Activated CD4-positive, CD25-positive, alpha-beta regulatory T cell (primary cell): ENCODE measurements at places on chromosomes 12 and 14.

DNA sequence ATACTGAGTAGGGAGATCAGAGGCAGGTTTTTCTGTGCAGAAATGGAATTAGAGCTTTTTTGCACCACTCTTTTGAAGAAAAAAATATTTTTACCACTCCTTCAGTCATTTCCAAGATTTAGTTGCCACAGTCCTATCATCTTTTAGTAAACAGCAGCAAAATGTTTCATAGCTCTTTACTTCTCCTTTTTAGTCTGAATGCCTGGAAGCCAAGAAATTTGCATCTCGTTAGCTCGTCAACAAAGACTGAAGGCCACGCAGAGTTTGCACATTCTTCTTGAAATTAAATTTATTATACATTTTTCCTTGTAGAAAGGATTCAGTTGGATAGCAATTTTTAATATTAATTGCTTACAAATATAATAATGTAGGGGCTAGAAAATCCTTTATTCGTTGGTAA, 544.5 kb upstream of the ATP2B1 start:
- DNase-seq = no peak

DNA sequence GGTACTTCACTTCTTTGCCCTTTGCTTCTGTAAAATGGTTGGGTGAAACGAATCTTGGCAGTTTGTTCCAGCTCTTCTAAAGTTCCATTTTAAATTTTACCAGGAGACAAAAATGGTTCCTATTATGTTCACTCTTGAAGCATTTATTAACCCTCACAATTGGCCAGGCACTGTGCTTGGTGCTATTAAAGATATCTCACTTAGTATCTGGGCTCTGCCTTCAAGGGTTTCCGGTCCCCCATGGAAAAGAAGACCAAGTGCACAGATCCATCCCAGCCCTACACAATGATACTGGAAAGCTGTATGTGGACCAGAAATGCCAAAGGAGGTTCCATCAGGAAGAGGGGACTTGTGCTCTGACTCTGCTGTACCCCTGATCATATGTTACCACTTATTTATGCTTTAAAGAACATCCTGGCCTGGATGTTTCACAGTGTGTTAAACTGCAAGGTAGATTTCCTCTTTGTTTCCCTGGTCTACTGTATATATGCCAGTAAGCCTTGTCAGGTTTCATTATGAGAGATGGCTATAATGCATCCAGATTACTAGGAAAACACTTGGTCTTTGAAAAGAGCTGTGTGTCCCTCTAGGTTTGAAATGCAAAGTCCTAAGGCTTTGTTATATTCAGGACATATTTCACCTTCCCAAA, 154.8 kb downstream of the PRKCH start:
- DNase-seq = no peak

- no peak for DNase-seq
Measured at GRCh38 chr14:21136024-21136423, 19.8 kb downstream of the OR5AU1 start.

DNA sequence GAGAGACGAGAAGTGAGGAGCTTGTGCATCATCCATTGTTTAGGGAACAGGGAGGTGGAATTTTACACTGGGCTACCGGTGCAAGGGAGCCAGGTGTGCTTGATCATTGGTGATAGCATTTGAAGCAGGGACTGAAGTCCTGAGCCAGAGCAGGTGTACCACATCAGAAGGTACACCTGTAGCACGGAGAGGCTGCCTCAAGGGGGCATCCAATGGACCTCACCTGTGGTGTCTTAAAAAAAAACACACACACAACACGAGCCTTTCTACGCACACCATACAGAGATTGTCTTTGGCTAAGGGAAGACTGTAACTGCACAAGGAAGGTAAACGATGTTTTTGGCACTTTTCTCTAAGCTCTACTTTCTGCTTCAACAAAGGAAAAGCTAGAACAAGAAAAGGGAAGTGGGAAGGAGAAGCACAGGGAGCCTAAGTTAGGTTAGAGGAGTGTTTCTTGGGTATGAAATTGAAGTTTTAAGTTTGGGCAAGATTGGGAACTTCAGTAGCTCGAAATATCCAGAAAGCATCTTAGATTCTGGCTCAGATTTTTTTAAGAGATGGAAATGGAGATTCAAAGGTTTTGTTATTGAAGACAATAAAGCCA, 334.3 kb upstream of the FBXO33 start:
- no peak for DNase-seq

DNA sequence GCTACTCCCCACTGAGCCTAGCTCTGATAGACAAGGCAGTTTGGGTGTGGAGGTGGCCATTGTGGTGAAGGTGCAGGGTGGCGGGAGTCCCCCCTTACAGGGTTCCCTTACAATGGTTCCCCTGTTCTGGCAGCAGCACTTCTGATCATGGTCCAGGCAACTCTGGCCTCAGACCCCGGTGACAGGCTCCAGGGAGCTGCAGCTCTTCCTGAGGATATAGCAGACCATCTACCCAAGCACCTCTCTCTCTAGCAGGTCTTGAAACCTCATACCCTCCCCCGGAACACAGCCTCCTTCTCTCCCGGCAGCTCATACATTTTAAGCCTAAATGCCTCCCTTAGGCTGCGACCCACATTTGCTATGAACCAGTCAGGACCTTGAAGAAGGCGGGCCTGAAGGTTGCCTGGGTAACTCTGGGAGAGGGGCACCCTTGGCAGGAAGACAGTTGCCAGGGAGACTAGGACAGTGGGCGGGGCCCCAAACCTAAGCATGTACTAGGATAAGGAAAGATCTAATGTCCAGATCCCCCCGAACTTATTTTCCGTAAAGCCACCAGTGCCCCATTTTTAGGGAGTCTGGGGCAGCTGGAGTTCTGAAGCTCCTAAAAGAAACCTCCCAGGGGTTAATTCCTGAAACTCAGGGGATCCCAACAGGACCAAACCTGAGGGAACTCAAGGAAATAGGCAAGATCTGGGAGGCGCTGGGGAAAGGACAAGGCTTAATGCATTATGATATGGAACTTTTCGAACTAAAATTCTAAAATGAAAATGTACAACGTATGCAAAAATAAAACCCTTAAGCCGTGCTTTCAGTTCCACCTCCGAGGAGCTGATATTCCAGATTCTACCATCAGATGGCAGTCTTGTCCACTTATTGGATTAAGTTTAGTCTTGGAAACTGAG, 4.5 kb upstream of the GDF11 start:
- peak; percentile 44 for DNase-seq

- DNase-seq = no peak
Measured at GRCh38 chr12:27610374-27610773, 85.9 kb upstream of the REP15 start.
